ENCODE measurements at places on chromosomes 16 and 17. TPM values are rescaled to one million over a fixed set of nuclear protein-coding genes. Genes with fewer than 3 reads are reported as not detected.
A peak's percentile ranks its signal among the peaks of the same experiment; 100 is the strongest.

GRCh38 chr17:73343168-73343634 lies 31.4 kb upstream of the CDC42EP4 start:
- H3K4me3 ChIP-seq: no peak overlapping the region
- DNase-seq: peak; percentile 93
- no peaks in the 10 kb centered on the region for H3K27me3 ChIP-seq
- peaks cover 12% of the 10 kb centered on the region for H3K4me1 ChIP-seq
- no peaks in the 10 kb centered on the region for H3K36me3 ChIP-seq

DNA sequence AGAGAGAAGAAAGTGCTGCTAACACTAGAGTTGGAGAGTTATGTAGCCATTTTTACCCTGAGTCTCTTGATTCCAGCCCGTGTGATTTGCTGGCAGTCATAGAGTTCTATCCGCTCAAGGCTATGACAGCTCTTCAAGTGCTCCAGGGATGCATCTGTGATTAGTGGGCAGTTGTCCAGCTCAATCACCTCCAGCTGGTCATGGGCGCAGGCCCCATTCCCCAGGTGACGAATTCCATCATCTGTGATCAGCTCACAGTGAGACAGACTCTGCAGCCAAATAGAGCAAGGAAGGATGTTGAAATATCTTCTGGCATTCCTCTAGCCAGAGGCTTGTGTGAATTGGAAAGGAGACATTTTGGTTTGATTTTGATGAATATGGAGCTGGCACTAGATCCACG lies 38.4 kb upstream of the STAC2 start:
- H3K4me1 ChIP-seq: no peaks in the 10 kb centered on the region
- H3K27me3 ChIP-seq: no peaks in the 10 kb centered on the region
- no peak overlapping the region for H3K4me3 ChIP-seq
- no peak for DNase-seq
- no peak overlapping the region for H3K27ac ChIP-seq
- peaks cover 55% of the 10 kb centered on the region for H3K36me3 ChIP-seq

GRCh38 chr16:88534638-88535190 lies 35.5 kb upstream of the ZC3H18 start:
- H3K4me1 ChIP-seq: peaks cover 16% of the 10 kb centered on the region
- DNase-seq: peak; percentile 58
- no peaks in the 10 kb centered on the region for H3K36me3 ChIP-seq
- H3K27me3 ChIP-seq: no peaks in the 10 kb centered on the region
- peak overlapping the region; percentile 73 for H3K4me3 ChIP-seq

CACNG1 gene
- not detected for total RNA-seq

TP53TG3E gene
- not detected for total RNA-seq

CNGB1 gene
- not detected for total RNA-seq

LRRC46 gene
- 0.46 TPM for total RNA-seq

Measured in cardiac muscle cell (in vitro differentiated cells and primary cell).